HS-27A (cell line): ENCODE measurements at places on chromosomes 4 and X.

DNA sequence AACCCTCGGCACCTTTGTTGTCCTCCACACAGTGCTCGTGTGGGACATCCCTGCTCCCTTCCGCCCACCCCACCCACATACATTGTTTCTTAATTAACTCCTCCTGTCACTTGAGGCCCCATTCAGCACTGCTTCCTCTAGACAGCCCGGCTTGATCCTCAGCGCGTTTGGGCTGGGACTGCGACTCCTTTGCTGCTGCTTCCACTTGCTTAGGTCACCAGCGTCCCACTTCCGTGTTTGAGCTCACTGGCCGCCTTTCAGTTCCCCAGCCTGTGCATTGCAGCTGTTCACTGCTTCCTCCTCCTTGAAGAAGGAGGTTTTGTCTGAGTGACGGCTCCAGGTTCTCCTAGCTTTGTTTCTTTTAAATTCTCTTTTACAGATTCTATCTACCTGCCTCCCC is 16.1 kb downstream of the RNF4 start:
- no peak for DNase-seq

GRCh38 chrX:50691820-50692219 is 122.2 kb downstream of the SHROOM4 start:
- no peak for DNase-seq

- DNase-seq, result no peak
Observed at GRCh38 chrX:27619975-27620374, 29.8 kb downstream of the DCAF8L2 start.

GRCh38 chrX:123223409-123223808 is 39.3 kb downstream of the GRIA3 start:
- no peak for DNase-seq

DNA sequence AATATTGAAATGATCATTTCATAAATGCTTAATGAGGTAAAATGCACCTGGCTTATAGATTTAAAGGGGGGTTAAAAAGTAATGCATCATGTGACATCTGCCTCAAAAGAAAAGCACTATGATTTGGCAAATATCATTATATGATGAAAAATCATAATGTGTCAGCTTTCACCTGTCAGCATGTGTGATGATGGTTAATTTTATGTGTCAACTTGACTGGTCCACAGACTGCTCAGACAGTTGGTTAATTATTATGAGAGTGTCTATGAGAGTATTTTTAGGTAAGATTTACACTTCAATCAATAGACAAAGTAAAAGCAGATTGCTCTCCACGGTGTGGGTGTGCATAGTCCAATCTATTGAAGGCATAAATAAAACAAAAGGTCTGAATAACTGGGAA is 1986.7 kb downstream of the PCDH7 start:
- no peak for DNase-seq

- no peak for DNase-seq
Observed at GRCh38 chrX:5681159-5681558, 547.5 kb downstream of the NLGN4X start.

- DNase-seq, result no peak
Observed at GRCh38 chrX:11724122-11725017, 33.7 kb upstream of the MSL3 start.

DNA sequence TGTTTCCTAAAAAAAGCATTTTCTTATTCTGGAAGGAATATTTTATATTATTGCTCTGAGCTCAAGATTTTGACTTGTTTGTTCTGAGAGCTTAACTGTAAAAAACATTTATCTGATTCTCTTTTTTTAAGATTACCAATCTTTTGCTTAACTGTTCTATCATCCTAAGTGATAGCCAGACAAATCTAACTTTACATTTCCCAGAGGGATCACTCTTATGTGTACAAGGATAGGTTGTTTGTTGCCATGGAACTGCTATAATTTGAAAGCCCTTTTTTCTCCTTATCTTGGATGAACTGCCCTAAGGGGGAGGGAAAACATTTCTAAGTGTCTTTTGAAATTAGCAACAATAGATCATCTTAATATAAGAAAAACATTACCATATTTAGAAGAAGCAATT is 494.7 kb downstream of the TRAM1L1 start:
- DNase-seq, result no peak

GRCh38 chrX:17086317-17086716 is 139.9 kb downstream of the REPS2 start:
- DNase-seq, result no peak

DNA sequence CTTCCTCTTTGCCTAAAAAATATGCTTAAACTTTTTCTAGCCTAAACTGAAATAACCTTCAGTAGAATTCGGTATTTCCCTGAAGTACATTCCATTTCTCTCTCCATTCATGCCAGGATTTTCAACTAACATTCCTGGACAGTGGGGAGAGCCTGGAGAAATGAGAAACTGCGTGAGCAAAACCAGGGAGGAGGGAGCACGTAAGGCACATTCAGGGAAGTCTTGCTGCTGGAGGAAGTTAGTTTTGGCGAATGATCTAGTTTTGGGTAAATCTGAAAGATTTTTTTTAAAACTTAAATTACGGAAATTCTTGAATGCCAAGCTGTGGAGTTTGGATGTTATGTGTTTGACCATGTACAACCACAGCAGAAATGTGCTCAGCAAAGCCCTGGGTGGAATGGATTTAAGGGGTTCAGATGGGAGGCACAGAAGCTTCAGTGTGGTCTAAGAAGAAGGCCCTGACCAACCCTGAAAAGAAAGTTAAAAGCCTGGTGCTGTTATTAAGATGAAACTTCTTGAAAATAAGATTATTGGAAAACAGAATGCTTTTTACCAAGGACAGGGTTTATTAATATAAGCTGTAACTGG is 347.8 kb downstream of the ANK2 start:
- no peak for DNase-seq

DNA sequence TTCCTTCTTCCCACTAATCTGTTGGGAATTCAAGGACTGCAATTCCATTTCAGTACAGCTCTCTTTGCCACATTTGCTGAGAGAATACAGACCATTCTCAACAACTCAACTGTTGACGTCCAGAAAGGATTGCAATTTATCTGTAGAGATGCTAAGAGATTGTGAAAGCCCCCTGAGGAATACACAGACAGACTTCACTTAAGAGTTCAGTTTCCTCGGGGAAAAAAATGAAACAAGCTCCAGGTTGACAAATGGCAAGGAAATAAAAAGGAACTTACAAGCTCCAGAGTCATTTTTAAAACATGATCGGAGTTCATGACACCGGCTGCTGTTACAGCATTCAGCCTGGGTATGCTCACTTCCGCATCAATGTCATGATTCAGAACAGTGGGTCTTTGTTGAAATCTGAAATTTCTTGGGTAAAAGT is 13.8 kb downstream of the TLR10 start:
- DNase-seq, result no peak
